ENCODE measurements at places on chromosomes 1 and 21.

- no peak for DNase-seq
Measured at GRCh38 chr1:55049914-55050278, 10.5 kb downstream of the PCSK9 start.

- DNase-seq: no peak
Measured at GRCh38 chr1:219109424-219110018, 64.2 kb upstream of the LYPLAL1 start.

GRCh38 chr1:82388679-82389078 lies 587.9 kb downstream of the ADGRL2 start:
- DNase-seq: no peak

DNA sequence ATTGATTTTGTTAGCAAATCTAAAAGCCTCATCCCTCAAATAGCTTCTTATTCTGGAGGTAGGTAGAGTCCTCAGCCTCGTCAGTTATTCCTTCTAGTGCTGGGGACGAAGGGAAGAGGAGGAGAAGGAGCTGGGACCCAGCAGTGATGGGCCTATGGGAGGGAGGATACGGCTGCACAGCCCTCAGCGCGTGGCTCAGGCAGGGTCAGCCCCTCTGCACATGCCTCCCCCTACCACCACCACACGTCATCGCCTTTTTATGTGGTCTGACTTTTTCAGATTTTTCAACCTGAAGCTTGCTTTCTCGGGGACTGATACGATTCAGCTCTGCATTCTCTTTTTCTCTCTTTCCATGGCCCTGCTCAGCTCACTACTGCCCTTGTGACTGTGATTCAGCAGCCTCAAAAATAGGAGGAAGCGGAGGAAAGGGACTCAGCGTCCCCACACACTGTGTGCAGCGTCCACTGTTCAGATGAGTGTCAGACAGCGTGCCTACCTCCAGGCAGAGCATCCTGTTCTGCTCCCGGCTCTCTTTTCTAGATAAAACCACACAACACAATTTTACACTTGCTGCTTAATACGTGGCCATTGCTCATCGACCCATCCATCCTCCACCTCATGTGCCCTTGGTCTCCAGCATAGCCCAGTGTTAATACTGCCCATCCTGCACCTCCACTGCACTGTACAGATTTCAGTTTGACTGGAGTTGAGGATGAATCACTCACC lies 827 bp downstream of the OR2B11 start:
- DNase-seq: peak; percentile 21

DNA sequence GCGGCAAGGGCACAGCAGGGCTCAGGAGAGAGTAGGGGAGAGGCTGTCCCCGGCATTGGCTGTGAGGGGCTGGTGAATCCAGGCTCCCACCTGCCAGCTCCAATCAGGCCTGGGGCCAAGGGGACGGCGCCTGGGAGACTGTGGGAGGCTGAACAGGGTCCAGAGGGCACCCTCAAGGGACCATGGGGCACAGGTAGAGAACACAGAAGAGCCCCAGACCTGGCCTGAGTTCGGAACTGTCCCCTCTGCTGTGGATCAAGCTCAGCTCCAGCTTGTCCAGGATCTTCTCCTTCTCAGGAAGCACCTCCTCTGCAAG lies 67.0 kb downstream of the KCNAB2 start:
- DNase-seq: no peak

- no peak for DNase-seq
Measured at GRCh38 chr1:14674030-14674429, 75.5 kb downstream of the KAZN start.

DNA sequence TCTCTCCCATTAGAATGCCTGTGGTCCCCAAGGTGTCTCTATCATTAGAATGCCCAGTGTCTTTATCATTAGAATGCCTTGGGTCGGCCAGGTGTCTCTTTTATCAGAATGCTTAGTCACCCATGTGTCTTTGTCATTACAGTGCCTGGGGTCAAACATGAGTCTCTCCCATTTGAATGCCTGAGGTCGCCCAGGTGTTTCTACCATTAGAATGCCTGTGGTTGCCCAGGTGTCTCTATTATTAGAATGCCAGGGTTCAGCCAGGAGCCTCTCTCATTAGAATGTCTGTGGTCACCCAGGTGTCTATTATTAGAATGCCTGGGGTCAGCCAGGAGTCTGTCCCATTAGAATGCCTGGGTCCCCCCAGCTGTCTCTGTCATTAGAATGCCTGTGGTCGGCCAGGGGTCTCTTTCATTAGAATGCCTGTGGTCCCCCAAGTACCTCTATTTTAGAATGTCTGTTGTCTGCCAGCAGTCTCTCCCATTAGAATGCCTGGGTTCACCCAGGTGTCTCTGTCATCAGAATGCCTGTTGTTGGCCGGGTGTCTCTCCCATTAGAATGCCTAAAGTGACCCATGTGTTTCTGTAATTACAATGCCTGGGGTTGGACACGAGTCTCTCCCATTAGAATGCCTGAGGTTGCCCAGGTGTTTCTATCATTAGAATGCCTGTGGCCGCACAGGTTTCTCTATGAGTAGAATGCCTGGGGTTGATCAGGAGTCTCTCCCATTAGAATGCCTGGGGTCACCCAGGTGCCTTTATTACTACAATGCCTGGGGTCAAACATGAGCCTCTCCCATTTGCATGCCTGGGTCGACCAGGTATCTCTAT lies 57.1 kb downstream of the RNF187 start:
- no peak for DNase-seq

DNA sequence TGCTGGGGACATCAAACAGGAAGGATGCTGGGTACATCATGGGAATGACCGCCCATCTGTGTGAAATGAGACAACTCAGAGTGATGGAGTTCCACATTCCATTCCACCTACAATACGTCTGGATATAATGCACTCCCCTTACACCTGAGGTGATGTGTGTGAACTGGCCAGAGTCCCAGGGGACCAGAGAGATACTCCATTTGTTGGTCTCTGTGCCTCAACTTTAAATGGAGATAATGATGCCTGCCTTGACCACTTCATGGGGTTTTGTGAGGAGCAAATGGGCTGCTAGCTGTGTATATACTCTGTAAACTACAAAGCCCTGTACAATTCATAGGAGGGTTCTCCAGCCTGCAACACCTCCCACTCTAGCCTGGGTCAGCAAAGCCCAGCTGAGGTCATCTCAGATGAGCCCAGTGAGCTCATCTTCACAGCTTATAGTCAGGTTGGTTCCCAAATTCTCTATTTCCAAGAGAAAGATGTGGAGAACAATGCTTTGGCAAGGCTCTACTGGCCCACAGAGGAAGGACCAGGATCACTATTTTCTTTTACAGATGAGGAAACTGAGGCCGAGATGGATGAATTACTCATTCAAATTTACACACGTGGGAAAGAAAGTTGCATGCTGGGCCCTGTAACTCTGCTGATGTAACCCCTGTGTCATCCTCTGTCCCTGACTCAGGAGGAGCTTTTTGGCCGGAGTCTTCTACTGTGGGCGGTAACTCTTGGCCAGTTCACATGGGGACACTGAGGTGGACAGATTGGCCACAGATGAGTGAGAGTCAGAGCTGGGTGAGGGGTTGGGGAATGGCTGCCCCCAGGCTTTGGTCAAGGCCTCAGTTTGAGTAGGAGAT lies 105.6 kb upstream of the GCLM start:
- DNase-seq: no peak

DNA sequence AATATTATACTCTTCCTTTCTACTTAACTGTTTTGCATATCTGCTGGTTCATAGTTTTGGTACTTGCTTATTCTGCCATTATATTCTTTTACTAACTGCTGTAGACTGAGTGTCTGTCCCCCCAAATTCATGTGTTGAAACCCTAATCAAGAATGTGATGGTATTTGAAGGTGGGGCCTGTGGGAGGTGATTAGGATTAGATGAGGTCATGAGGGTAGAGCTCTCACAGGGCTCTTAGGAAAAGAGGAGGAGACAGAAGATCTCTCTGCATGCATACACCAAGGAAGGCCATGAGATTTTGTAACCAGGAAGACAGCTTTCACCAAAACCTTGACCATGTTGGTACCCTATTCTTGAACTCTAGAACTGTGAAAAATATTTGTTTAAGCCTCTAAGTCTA lies 354.1 kb upstream of the B3GALT2 start:
- DNase-seq: no peak

DNA sequence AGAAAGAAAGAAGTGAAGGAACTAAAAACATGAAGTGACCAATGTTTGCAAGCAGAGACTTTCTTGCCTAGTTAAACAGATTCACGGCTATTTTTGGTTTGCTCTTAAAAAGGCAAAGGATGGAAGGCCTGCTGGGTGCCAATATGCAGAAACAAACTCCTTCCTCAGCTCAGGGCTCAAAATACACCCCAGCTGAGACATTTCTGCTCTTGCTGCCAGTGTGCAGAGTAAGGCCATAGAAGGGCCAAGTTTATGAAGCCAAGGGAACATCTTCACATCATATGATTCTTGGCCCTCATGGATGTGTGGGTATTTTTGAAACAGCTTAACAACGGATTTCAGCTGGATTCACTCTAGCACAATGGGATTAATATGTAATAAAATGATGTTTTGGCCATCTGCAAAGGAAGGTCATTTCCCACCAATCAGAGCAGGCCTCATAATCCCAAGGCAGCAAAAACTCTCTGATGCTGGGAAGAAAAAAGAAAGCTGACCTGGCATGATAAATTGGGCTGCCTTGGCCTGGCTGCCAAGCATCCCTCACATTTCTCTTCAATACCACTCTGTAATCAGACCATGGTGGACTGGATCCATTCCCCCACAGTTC lies 70.7 kb downstream of the CAPZB start:
- no peak for DNase-seq

DNA sequence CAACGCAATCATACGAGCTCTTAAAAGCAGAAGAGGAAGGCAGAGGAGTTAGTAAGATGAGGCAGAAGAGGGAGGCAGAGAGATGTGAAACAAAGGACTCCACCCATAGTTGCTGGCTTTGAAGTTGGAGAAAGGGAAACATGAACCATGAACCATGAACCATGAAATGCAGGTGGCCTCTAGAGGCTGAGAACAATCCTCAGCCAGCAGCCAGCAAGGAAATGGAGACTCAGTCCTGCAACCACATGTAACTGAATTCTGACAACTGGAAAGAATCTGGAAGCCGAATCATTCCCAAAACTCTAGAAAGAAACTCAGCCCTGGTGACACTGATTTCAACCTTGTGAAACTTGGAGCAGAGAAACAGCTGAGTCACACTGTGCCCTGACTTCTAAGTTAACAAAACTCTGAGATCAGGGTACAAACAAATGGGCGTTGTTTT lies 10.1 kb downstream of the DIPK1A start:
- DNase-seq: no peak

GRCh38 chr21:28334407-28334806 lies 658.3 kb downstream of the LTN1 start:
- no peak for DNase-seq

DNA sequence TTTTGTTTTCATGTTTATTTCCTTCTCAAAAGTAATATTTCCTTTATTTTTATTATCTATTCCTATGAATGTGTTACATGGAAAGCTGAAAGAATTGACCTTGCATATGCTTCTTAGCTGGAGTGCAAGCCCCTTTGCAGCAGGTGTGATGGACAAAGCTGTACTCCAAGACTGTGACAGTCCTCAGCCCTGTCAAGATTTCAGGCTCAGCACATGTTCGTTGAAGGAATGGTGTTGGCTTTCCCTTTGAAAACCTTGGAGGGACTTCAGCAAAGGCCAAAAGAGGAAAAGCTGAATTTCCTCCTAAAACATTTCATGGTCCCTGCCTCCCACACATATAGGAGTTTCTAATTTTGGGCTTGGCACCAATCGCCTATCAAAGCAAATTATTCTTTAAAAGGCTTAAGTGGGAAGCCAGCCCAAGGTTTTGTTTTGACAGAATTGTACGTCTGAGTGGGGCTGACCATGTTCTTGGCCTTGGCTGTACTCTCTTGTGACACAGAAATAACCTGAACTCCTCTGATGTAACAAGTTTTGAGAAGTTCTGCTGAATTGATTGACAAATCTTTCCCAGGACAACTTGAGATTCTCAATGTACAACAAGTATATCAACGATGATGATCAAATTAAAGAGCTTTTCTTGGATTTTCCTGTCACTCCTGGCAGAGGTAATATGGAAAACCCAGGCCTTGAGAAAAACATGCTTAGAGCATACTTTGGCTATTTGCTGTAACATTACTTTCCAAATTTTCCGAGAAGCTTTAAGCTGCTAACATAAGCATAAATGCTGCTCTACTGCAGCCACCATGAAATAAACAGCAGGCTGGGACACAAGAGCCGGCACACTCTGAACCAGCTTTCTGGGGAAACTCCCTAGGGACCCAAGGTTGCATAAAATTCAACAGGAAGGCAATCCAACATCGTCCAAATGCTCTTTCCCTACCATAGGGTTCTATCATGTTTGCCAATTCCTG lies 135.7 kb upstream of the ZNF648 start:
- DNase-seq: no peak

DNA sequence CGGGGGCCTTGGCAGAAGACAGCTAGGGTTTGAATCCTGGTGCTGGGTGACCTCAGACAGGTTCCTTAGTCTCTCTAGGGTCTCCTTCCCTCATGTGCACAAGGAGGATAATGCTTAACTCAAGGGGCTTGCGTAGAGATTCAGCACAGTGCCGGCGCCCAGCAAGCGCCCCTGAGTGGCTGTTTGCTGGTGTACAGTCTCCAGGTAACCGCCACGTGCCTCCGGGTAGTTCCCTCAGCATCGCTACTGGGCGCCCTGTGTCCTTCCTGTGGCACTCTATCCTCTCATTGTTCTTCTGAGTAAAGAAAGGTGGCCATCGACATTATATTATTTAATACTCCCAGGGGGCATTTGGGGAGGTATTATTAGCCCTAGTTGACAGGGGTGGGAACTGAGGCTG lies 80.9 kb downstream of the NENF start:
- no peak for DNase-seq

GRCh38 chr1:119132179-119132578 lies 8.3 kb downstream of the WARS2 start:
- no peak for DNase-seq

DNA sequence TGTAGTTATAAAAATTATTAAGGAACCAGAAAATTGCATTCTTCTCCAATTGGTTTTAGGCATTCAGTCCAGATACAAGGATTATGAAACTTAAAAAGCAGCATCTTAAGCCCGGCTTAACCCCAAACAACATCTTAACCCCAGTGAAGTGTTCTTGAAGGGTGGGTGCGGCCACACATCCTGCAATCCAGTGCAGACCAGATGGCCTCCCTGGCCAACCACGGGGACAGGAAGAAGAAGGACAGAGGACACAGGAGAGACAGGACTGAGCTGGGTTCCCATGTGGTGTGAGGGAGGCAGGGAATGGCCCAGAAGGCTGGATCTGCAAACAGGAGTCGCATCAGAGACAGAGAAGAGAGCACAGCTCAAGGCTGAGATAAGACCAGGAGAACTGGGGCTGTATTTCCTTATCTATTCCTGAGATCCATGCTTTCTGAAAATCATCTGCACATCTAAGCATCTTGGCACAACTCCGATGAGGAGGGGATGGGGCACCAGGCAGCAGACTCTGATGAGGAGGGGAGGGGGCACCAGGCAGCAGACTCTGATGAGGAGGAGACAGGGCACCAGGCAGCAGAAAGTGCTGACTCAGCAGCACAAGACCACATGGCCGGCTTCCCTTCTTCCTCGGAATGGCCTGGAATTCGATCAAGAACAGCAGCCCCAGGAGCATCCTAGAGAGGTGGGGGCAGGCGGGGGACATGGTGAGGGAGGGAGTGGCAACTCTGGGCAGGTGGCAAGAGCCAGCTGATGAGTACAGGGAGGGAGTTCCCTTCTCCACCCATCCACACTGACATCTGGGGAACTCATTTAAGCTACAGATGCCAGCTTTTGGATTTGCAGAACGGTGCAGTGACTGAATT lies 26.6 kb downstream of the ABCG1 start:
- no peak for DNase-seq

- no peak for DNase-seq
Measured at GRCh38 chr1:153493343-153493960, 33.0 kb upstream of the S100A7 start.
